GF-D8 (cell line): ENCODE measurements at places on chromosomes 3 and 15.

DNA sequence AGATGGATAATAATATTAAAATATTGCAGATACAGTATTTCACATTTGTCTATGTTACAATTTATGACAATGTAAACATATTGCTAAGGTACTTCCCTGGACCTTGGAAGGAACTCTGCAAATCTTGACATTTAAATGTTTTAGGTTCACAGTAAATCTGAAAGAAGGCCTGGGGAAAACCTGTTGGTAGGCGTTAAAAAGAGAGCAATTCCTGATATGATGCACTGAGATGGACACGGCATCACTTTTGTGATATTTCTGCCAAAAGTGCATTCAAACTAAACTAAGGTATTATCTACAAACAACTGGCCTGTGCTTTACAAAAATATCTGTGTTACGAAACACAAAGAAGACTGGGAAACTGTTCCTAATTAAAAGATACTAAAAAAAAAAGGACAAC, 6.1 kb upstream of the TP63 start:
- DNase-seq: no peak

GRCh38 chr15:63593705-63594671, 3.2 kb upstream of the FBXL22 start:
- no peak for DNase-seq

DNA sequence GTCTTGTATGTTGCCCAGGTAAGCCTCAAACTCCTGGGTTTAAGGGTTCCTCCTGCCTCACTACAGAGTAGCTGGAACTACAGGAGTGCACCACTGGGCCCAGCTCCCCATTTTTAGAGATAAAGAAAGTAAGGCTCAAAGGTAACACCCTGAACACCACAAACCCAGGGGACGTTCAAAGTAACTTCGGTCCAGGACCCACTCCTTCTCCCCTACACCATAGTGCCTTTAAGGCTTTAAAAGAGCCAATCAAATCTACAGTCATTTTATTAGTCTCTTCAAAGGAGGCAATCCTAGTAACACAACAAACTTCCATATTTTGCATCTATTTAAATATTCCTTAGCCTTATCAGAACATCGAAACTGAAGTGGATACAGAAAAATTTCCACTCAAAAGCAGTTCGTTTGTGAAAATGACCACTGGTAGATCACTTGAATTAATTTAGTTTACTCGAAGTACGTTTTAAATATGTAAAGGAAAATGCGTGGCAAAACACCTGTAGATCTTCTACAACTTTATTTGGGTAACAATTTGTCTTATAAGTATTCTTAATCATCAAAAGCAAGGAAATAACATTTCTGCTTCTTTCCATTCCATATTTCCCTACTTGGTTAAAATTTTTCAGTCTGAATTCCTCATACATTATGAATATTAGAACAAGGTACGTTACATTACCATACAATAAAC, 1.8 kb downstream of the STAG1 start:
- no peak for DNase-seq

DNA sequence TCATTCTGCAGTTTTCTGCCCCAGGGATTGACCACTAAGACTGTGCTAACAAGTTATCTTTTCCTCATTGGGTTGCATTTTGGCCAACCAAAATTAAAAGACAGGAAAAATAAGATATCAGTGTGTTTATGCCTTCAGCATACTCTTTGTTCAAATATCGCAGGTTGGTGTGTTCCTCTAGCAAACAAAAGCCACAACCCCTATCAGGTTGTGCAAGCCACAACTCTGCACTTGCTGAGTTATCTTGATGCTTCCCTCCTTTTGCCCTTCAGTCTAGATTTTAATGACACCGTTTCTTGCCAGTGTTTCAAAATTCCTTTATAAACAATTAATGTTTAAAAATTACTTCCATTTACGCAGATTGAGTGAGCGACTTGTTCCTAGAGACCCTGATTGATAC, 1164.2 kb downstream of the NSUN3 start:
- no peak for DNase-seq

DNA sequence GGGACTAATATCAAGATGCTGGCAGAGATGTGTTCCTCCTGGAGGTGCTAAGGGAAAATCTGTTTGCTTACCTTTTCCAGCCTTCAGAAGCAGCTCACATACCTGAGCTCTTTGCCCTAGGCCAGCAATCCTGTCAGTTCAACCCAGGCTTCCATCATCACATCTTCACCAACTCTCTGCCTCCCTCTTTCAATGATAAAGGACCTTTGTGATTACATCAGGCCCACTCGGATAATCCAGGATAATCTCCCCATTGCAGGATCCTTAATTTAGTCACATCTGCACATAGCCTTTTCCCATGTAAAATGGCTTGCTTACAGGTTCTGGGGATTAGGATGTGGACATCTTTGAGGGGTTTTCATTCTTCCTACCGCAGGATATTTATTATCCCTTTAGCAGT, 58.3 kb downstream of the NSUN3 start:
- no peak for DNase-seq

- DNase-seq: no peak
These were observed 79.8 kb upstream of the IQSEC1 start for GRCh38 chr3:13152826-13153710.

GRCh38 chr3:162491952-162492351, 995.3 kb downstream of the OTOL1 start:
- DNase-seq: no peak

GRCh38 chr15:53982876-53983275, 4.6 kb downstream of the UNC13C start:
- no peak for DNase-seq

DNA sequence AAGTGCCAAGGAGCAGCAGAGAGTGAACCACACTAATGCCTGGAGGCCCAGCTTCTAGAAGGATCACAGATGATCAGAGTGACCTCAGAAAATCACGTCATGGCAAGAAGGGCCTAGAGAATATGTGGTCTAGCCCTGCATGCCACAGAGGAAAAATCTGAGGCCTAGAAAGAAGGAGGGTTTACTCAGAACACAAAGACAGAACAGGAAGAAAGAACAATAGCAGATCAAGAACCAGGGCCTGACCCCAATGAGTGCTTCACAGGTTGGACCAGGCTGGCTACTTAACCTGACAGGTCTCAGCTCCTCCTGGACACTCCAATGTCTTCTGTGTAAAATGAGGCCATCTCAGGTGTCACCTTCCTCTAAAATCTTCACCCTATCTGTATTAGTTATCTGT, 14.2 kb downstream of the RAB6B start:
- DNase-seq: no peak

DNA sequence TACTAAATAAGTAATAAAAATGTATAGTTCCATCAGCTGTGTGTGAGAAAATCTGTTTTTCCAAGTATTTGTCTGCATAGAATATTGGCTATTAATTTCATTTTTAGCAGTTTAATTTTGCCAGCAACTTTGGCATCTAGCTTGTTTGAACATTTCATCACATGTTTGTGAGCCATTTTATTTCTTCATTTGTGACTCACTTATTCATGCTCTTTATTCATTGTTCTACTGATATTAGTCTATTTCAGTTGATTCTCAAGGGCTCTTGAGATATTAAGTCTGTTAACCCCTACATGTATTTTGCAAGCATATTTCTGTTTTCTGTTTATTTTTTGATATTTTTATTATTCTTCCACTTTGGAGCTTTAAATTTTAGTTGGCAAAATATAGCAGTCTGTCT, 74.0 kb upstream of the PHLDB2 start:
- DNase-seq: no peak

- no peak for DNase-seq
These were observed 46.2 kb upstream of the NR2C2 start for GRCh38 chr3:14900881-14901873.

DNA sequence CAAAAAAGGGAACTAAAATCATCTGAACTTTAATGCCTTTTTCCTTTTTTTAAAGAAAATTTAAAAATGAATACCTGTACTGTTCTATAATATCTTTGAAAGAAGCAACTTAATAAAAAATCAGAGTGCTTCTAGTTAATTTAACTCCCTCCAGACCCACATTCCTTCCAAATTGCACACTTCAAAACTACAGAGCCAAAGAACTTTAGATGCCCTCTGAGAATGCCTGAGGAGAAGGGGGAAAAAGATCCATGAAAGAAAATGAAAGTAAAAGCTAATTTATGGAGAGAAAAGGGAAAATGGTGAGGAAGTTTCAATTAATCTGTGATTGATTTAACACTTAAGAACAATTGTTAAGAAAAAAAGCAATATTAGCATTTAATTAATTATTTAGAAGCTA, 1141.6 kb downstream of the IGSF11 start:
- no peak for DNase-seq

GRCh38 chr3:72099326-72100079, 314.6 kb upstream of the PROK2 start:
- no peak for DNase-seq

DNA sequence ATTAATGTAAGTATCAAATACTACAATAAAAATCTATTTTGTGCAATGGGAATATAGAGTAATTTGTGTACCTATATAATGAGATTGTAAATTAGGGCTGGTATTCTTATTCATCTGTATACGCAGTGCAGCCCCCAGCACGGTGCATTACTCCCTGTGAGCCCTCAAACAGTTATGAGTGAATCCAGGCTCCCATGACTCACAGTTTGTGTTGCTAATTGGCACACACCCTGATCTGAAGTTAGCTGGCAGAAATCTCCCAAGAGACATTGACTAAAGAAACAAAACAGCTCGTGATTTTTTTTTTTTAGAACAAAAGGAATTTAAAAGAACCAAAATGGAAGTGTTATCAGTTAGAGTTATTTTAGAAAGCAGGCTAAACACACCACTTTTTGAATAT, 15.7 kb downstream of the GK5 start:
- no peak for DNase-seq

DNA sequence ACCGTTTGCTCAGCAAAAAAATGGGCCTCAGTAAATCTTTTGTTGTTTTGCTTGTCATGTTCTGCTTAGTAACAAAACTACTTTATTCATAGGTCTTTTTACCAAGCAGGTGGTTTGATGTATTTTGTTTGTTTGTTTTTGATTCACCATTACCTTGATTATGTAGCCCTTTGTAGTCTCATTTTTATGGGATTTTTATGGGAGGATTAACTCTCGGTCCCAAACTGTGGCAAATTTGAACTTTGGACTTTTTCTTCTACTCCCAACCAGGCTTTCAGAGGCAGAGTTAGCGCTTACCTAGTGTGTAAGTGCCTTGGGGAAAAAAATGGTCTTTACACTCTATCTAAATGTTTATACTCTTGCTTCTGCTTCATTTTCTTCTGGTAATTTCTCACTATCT, 276.7 kb upstream of the POU1F1 start:
- no peak for DNase-seq

GRCh38 chr15:40232625-40233070, 6.2 kb upstream of the PAK6 start:
- DNase-seq: no peak

- DNase-seq: no peak
These were observed 753.4 kb downstream of the FHIT start for GRCh38 chr3:60497902-60498301.

- DNase-seq: no peak
These were observed 37.4 kb upstream of the FBXL22 start for GRCh38 chr15:63559753-63560152.

DNA sequence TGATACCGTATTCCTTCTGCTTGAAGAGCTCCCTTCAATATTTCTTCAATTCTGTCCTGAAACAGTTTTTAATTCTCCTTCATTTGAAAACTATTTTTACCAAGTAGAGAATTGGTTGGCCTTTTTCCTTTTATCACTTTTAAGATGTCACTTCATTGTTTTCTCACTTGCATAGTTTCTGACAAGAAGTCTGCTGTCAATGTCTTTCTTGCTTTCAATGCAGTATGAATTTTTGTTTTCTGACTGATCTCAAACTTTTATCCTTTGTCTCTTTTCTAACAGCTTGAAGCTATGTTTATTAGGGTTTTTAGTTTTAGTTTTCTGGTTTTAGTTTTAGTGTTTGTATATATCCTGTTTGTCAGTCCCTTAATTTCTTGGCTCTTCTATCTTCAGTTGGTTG, 364.8 kb upstream of the TPRG1 start:
- DNase-seq: no peak

DNA sequence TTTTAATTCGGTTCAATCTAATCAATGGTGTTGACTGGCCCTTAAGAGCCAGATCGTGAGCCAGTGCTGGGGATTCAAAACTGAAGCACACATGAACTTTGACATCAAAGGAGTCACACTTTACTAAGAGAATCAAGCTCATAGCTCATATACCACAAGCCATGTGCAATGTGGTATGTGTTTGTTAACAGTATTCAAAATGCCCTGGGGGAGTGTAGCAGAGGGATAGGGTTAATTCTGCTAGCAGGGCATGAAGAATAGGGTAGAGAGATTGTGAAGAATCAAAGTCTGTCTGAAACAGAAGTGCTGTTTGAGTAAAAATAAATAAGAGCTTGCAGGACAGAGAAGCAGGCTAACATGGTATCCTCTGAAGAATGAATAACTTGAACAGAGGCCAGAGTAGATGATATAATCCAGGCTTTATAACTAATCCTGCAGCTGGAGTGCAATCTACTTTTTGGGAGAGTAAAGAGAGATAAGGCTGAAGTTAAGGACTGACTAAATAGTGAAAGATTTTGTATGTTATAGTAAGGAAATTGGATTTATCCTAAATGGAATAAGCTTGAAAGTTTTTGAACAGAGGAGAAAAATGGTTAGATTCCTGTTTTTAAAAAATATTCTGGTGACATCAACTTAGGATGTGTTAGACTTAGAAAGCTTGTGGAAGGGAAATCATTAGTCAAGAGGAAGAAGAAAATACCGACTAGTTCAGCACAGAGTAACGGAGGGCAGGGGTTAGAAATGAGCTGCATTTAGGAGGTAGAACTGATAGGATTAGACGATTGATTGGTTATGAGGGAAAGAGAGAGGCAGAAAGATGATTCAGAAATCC, 292.0 kb downstream of the NFKBIZ start:
- DNase-seq: no peak

DNA sequence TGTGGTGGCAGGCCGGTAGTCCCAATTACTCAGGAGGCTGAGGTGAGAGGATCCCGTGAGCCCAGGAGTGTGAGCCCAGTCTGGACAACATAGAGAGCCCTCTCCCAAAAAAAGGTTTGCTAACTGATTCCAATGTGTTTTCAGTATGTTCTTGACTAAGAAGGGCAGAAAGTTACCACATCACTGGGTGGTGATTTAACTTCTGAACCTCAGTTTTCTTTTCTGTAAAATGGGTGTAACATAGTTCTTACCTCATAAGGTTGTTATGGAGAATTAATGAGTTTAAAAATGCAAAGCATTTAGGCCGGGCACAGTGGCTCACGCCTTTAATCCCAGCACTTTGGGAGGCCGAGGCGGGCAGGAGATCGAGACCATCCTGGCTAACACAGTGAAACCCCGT, 28.5 kb upstream of the RAF1 start:
- no peak for DNase-seq

DNA sequence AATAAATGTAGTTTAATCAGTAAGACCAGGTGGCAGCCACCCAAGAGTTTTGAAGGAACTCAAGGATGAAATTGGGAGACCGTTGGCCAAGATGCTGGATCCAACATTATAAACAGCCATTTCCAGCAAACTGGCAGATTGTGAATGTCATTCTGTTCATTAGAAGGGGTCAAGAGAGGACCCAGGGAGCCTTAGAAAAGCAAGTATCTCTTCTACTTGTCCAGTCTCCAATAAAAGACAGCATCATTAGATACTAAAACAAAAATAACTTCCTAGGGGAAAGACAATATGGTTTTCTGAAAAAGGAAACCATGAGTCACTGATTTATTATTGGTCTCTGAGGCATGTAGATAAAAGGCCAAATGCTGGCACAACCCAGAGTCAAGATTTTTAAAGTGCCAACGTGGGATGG, 67.9 kb downstream of the GADL1 start:
- DNase-seq: no peak
